ENCODE measurements at places on chromosomes 2 and 18.
A peak's percentile ranks its signal among the peaks of the same experiment; 100 is the strongest.

GRCh38 chr2:65714866-65715265, 282.5 kb upstream of the SPRED2 start:
- DNase-seq, result no peak

DNA sequence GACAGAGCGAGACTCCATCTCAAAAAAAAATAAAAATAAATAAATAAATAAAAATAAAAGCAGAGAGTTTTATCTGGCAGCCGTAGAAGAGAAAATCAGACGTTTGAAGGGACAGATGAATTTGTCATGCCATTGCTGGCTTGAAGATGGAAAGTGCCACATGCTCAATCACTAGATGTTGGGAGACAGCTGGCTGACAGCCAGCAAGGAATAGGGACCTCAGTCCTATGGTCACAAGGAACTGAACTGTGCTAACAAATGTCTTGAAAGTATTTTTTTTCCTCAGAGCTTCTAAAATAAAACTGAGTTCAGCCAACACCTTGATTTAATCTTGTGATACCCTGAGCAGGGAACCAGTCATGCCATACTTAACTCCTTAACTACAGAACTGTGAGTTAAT, 65.4 kb downstream of the DTNA start:
- no peak for DNase-seq

- DNase-seq, result no peak
Observed at GRCh38 chr2:85673716-85674375, 5.8 kb upstream of the SFTPB start.

DNA sequence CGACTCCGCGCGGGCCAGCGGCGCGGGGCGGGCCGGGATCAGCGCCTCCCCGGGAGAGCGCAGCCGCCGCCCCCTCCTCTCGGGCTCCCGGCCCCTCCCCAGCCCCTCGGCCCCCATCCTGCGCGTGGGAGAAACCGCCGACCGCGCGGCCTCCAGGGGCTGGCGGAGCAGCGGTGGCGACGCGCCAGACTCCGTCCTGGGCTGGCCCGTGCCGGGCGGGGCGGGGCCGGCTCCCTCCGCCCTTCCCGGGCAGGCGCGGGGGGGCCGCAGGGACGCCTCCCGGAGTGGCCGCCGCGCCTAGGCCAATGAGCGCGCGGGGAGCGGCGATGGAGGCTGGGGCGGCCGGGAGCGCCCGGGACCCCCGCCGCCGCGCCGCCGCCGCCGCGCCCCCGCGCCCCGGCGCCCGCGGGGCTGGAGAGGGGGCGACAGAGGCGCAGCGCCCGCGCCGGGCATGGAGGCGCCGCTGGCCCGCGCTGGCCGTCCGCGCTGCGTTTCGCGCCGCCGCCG, 49.1 kb downstream of the KCNIP3 start:
- peak; percentile 39 for DNase-seq

- DNase-seq, result no peak
Observed at GRCh38 chr2:40043641-40044040, 264.6 kb upstream of the THUMPD2 start.

- DNase-seq, result no peak
Observed at GRCh38 chr2:151240433-151240832, 21.2 kb downstream of the RBM43 start.

DNA sequence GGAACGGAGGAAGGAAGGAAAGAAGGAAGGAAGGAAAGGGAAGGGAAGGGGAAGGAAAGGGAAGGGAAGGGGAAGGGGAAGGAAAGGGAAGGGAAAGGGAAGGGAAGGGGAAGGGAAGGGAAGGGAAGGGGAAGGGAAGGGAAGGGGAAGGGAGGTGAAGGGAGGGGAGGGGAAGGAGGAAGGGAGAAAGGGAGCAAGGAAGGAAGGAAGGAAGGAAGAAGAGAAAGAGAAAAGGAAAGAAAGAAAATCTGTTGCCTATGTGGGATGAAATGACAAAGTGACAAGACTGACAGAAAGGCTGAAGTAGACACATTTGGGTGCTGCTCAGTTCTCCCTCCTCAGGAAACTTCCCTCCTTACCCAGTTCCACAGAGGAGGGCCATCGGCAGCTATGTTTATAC, 46.3 kb upstream of the GORASP2 start:
- no peak for DNase-seq

DNA sequence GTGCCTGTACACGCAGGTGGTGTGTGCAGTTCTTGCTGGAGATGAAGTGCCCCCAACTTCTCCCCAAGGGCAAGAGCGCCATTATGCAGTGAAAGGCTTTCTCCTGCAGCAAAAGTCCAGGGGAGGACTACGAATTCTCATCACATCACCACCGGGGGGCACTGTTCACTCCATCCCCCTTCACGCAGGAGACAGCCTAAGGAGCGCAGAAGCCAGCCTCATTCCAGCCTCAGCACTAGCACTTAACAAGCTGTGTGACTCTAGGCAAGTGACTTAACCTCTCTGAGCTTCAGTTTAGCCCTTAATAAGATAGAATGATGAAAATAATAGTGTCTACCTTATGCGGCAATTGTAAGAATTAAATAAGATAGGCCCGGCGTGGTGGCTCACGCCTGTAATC, 32.3 kb downstream of the DNMT3A start:
- no peak for DNase-seq
